ENCODE measurements at places on chromosomes 13 and 19.
A peak's percentile ranks its signal among the peaks of the same experiment; 100 is the strongest.

GRCh38 chr13:57824121-57824520 lies 192.6 kb downstream of the PCDH17 start:
- DNase-seq: no peak

GRCh38 chr19:52115526-52116053 lies 20.0 kb upstream of the ZNF841 start:
- no peak for DNase-seq

DNA sequence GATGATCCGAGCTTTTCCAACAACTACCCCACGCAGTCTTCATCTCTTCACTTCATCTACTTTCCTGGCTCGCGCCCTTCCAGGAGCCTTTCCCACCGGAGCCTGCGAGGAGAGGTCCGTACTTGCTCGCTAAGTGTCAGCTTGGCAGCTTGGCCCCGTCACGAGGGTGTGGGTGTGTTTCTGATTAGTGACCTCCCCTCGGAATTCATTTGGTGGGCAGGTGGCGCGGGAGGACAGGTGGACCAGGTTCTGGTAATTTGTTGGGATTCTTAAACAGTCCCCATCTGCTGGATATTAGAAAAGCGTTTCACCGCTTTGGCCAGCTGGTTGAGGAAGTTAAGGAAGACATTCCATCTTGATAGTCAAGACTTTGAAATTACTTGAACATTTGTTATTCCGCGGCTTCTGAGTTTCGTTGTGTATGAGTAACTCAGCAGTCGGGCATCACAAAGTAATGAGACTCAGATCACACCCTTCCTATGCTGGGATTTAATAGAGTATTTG lies 515 bp downstream of the UFM1 start:
- peak; percentile 64 for DNase-seq

- no peak for DNase-seq
Measured at GRCh38 chr13:46313024-46313423, 74.0 kb downstream of the RUBCNL start.

DNA sequence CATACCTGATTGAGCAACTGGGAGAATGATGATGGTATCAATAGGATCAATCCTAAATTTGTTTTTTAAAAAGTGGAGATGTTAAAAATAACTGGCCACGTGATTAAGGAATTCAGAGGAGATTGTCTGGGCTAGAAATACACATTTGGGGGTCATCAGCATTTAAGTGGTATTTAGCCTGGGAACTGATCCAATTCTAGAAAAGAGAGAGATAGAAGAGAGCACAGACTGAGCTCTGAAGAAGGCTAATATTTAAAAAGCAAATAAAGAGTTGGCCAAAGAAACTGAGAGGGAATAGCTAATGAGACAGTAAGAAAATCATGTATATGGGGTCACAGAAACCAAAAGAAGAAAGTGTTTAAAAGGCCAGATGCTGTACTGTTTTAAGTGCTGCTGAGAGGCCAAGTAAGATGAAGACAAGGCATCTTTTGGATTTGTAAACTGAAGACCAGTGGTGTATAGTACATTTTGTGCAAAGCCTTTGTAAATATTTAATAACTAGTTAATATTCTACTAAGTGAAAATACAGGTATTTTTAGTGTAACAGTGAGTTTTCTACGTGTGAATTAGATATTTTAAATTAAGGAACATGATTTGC lies 40.2 kb downstream of the UBL3 start:
- DNase-seq: no peak

DNA sequence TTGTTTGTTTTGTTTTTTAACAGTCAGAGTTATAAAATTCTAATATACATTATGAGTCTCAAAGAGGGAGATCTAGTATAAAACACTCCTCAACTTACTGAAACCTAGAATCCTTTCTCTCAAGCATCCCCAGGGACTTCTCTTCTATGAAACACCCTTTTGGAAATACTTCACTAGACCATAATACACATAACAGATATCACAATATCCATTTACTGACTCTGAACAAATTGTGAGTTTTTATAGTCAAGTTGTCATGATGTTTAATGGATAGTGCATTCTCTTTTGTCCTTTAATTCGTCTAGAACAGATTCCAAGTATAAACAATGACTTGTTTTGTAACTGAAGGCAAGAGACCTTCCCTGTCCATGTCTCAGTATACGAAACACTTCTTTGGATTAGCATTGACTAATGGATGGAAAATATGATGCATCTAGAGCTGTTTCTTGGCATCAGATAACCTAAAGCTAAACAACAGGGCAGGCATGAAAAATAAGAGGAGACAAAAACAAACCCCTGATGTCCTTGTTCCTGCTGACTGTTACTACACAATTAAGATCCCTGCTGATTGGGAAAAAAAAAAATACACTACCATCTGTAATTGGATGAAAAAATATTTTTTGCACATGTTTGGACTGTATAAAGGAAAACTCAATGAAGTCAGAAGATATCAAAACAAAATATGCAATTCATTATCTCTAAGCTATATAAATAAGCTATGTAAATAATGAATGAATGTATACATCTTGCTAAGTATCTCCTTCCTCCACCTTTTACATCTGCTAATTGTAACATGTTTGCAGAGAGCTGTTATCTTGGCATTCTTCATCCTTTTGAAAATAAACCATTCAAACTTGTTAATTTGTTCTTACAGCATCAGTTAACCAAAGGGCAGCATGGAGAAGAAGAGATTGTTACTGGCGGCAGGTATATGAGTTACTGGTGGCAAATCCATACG lies 214.2 kb downstream of the LACC1 start:
- no peak for DNase-seq

- DNase-seq: no peak
Measured at GRCh38 chr13:59691501-59692066, 472.1 kb downstream of the DIAPH3 start.

GRCh38 chr19:4641132-4641531 lies 1.8 kb downstream of the TNFAIP8L1 start:
- no peak for DNase-seq

GRCh38 chr13:40657307-40657706 lies 9.1 kb downstream of the FOXO1 start:
- DNase-seq: no peak

DNA sequence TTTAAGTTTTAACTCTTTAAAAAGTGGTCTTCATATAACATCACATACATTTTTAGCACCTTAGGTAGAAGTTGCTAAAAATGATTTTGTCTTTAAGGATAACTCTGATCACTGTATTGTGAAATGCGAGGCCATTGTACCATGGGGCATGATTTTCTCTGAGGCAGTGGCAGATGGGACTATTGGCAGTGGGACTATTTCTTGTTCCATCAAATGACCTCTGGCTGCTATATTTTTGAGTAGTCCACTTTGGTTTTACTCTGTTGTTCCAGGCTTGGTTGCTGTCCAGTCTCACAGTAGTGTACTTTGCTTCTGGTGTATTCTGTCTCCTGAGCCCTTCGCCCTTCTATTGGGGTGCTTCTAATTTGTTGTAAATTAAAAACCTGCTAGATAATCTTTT lies 156.5 kb downstream of the ATP8A2 start:
- DNase-seq: no peak

DNA sequence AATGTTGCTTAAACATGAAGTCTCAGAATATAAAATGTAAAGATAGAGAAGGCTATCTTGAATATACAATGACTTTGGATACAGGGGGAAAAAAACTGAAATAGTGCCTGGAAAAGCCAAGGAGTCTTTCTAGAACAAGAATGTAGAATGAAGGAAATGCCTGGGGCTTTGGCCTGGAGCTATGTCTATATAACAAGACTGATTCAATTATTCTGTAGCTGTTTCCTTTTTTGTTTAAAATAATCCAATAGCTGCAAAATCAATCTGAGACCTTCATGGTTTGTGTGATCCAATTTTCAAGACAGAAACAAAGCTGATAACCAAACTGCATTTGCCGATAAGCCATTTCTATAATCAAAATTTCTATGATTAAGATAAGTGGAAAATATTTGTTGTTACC lies 530.9 kb upstream of the NBEA start:
- no peak for DNase-seq

GRCh38 chr13:55245005-55245644 lies 1895.6 kb upstream of the PRR20A start:
- no peak for DNase-seq

DNA sequence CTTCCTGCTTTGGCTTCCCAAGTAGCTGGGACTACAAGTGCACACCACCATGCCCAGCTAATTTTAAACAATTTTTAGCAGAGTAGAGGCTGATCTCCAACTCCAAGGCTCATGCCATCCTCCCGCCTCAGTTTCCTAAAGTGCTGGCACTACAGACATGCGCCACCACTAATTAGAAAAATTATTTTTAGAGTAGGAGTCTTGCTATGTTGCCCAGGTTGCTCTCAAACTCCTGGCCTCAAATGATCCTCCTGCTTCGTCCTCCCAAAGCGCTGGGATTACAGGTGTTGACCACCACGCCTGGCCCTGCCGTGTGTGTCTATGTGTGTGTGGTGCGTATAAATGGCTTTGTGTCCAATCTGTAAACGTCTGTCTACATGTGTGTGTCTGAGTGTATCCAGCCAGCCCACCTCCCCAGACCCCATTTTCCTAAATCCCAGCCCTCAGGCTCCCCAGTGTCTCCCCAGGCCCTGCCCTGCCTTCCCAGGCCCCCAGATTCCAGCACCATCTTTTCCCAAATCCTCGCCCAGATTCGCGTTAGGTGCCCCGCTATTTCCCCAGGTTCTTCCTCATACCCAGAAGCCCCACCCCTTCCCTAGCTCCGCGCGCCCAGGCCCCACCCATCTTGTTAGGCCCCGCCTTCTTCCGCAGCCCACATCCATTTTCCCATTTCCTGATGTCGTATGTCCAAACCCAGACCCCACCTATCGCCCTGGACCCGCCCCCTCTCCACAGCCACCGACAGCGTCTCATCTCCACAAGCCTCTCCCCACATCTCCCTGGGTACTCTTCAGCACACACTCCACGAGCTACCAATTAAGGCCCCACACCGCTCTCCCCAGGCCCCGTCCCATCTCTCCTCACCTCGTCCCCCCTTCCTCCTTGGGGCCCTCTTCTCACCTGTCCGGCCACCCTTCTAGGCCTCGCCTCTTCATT lies 24.9 kb downstream of the SLC8A2 start:
- peak; percentile 32 for DNase-seq

- DNase-seq: no peak
Measured at GRCh38 chr13:43597599-43597945, 189.2 kb downstream of the ENOX1 start.

DNA sequence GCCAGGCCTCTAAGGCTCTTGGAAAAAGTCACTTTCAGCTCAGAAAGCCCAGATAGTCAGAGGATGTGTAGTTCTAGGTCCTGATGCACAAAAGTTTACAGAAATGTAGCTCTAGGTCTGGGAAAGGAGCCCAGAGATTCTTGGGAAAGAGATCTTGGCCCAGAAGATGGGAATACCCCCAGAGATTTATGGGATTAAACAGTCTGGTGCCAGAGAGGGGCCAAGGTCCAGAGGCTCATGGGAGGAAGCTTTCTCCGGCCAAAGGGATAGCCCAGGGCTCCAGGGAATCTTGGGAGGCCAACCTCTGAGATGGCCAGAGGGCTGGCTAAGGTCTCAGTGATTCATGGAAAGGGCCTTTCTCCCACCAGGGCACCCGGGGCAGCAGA lies 15.2 kb downstream of the BCAT2 start:
- DNase-seq: no peak

DNA sequence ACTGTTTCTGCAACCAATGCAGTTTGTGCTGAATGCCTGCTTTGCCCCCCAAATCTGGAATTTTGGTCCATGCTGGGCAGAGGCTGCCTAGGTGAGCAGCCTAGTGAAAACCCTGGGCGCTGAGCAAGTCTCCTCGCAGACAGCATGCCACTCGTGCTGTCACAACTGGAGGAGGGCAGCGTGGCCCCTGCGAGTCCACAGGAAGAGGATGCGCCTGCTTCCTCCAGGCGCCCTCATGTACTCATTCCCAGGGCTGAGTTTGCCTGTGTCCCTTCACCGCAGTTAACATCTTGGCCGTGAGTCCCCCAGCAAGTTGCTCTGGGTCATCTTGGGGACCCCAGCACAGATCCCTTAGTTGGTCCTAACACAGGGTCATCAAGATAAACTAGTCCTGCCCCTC lies 26.2 kb upstream of the TMEM160 start:
- no peak for DNase-seq

DNA sequence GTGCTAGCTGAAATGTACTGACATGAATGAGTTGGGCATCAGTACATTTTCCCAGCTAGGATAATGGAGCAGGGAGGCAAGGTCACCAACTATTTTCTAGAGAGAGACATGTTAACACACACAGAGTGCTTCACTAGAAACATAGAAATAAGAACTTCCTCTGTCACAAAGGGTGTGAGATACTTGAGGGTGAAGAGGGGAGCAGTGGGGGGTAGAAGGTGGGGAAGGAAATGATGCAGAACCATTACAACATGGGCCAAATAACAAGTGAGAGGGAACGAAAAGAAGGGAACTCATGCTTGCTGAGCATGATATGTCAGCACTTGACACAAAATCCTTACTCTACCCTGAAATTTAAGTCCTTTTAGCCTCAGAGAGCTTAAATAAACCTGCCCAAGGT lies 87.8 kb upstream of the RFC3 start:
- peak; percentile 51 for DNase-seq

- DNase-seq: no peak
Measured at GRCh38 chr13:39483326-39483725, 119.7 kb downstream of the LHFPL6 start.

DNA sequence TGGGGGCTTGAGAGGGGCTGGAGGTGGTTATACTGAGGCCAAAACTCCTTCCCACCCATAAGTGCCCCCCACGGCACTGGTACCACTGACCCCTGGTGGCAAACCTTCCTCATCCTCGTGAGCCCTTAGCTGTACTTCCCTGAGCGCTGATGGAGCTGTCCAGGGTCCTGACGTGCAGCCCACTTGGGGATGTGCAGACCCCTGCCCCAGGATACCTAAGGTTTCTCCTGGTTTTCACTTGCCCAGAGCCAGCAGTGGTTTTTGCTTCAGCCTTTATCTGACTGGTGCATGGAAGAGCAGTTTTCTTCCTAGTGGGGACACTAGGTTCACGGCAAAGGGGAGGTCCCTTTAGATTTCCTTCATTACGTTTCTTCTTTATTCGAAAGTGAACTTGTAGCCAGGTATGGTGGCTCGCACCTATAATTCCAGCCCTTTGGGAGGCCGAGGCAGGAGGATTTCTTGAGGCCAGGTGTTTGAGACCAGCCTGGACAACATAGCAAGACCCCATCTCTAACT lies 28.7 kb upstream of the KCTD15 start:
- peak; percentile 18 for DNase-seq

DNA sequence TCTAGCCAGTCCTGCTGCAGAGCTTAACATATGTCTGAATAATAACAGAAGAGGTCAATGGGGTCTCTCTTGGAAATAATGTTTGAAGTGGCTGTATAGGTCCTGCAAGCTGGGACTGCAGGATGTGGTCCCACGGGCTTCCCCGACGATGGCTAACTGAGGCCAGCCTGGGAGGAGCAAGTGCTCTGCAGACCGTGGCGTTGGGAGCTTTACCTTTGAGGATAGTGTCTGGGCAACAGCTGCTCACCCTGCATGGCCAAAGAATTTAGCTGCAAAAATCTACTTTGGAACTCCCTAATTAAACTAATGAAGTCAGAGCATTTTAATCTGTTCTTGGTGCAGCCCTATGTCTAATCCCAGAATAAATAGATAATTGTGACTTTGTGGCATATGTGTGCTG lies 18.2 kb upstream of the AMER2 start:
- DNase-seq: no peak

DNA sequence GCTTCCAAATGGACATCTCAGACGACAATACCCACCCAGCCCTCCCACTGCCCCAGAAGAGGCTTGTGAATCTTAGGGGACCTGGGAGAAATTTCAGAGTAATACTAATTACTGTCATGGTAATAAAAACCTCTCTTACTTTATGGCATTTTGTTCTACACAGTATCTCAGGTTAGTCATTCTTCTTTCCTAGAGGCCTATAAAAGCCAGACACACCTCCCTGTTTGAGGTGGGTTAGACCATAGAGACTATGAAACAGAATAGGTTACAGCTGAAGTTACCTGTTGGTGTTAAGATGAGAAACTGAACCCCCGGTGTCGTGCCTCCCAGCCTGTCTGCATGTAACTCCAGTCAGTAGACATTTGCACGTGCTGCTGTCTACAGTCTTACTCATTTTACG lies 113.9 kb downstream of the SLC7A1 start:
- DNase-seq: no peak

Measured in suppressor macrophage treated with lipopolysaccharide for 1 hour (primary cell).